ENCODE measurements at places on chromosomes 2 and 18.

GRCh38 chr2:105627534-105627933 lies 117.2 kb upstream of the NCK2 start:
- DNase-seq: no peak

DNA sequence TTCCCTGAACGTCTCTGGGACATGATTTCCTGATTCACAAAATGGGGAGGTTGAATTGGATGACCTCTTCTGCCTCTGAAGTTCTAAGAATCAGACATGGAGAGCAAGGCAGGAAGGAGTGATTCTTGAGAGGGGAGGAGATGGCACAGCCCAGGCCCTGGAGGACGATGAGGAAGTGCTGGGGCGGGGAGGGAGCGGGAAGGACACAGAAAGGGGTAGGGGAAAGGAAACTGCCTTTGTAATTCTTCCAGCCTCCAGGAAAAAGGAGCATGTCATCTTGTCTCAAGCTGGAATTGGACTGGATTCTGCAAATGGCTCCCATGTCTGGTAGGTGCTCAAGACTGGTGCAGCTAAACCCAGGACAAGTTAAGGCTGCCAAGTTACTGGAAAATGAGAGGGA lies 97.0 kb upstream of the NCK2 start:
- DNase-seq: no peak

- DNase-seq: peak; percentile 16
Observed at GRCh38 chr2:135052997-135053474, 944 bp downstream of the RAB3GAP1 start.

GRCh38 chr2:173872714-173873113 lies 92.5 kb downstream of the SP3 start:
- no peak for DNase-seq

GRCh38 chr2:185132501-185133041 lies 534.2 kb downstream of the ZNF804A start:
- DNase-seq: no peak

- DNase-seq: peak; percentile 49
Observed at GRCh38 chr2:82007071-82007664, 1702.6 kb upstream of the LRRTM1 start.

- DNase-seq: no peak
Observed at GRCh38 chr2:67448648-67449047, 51.5 kb downstream of the ETAA1 start.

GRCh38 chr2:150625303-150625702 lies 137.8 kb upstream of the RND3 start:
- DNase-seq: no peak

- DNase-seq: no peak
Observed at GRCh38 chr18:7116792-7117389, 706 bp downstream of the LAMA1 start.

DNA sequence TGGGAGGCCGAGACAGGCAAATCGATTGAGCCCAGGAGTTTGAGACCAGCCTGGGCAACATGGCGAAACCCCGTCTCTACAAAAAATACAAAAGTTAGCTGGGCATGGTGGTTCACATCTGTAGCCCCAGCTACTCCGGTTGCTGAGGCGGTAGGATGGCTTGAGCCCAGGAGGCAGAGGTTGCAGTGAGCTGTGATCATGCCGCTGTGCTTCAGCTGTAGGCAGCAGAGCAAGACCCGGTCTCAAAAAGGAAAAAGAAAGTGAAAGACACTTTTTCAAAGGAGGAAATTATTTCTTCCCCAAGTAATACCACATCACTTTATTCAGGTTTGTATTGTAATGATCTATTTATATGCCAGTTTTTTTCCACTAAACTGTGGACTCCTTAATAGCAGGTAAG lies 35.7 kb upstream of the TAF4B start:
- DNase-seq: no peak

GRCh38 chr2:235663875-235664274 lies 170.0 kb downstream of the AGAP1 start:
- no peak for DNase-seq

DNA sequence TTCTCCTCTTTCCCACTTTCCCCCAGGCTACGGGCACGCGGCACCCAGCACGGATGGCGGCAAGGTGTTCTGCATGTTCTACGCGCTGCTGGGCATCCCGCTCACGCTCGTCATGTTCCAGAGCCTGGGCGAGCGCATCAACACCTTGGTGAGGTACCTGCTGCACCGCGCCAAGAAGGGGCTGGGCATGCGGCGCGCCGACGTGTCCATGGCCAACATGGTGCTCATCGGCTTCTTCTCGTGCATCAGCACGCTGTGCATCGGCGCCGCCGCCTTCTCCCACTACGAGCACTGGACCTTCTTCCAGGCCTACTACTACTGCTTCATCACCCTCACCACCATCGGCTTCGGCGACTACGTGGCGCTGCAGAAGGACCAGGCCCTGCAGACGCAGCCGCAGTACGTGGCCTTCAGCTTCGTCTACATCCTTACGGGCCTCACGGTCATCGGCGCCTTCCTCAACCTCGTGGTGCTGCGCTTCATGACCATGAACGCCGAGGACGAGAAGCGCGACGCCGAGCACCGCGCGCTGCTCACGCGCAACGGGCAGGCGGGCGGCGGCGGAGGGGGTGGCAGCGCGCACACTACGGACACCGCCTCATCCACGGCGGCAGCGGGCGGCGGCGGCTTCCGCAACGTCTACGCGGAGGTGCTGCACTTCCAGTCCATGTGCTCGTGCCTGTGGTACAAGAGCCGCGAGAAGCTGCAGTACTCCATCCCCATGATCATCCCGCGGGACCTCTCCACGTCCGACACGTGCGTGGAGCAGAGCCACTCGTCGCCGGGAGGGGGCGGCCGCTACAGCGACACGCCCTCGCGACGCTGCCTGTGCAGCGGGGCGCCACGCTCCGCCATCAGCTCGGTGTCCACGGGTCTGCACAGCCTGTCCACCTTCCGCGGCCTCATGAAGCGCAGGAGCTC lies 35.4 kb downstream of the KCNK3 start:
- DNase-seq: peak; percentile 34

DNA sequence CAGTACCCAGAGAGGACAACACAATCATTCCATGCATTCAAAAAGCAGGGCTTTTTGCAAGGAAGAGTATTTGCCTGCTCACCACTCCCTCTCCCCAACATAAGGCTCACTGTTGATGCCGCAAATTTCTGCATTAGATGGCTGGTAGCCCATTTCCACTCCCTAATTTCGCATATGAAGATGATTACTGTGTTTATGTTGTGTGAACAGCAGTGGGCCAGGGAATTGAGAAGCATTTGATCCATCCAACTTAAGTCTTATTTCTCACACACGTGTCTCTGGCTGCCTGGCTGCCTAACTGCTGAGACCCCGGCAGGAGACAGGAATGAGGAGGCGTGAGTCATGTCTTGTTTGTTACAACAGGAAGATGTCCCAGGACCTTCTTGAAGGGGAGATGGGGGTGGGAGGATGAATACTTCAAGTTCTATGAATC lies 294.1 kb downstream of the ALK start:
- DNase-seq: peak; percentile 93

- DNase-seq: no peak
Observed at GRCh38 chr2:43840965-43841364, 2.2 kb downstream of the ABCG8 start.

GRCh38 chr2:59029058-59029457 lies 787.9 kb upstream of the FANCL start:
- no peak for DNase-seq

DNA sequence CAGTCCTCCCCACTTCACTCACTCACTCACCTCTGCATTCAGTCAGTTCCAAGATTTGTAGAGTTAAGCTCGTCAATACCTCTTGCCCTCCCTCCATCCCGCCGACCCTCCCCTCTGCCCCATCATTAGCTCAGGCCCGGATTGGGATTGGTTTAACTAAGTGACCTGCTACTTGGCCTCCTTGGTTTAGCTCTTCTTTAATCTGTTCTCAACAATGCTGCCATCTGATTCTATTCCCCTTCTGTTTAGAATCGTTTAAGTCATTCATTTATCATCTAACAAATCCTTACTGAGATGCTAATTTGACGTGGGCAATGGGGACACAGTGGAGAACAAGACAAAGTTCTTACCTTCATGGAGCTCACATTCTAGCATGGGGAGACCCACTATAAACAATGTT lies 204.6 kb downstream of the MTX2 start:
- DNase-seq: no peak

DNA sequence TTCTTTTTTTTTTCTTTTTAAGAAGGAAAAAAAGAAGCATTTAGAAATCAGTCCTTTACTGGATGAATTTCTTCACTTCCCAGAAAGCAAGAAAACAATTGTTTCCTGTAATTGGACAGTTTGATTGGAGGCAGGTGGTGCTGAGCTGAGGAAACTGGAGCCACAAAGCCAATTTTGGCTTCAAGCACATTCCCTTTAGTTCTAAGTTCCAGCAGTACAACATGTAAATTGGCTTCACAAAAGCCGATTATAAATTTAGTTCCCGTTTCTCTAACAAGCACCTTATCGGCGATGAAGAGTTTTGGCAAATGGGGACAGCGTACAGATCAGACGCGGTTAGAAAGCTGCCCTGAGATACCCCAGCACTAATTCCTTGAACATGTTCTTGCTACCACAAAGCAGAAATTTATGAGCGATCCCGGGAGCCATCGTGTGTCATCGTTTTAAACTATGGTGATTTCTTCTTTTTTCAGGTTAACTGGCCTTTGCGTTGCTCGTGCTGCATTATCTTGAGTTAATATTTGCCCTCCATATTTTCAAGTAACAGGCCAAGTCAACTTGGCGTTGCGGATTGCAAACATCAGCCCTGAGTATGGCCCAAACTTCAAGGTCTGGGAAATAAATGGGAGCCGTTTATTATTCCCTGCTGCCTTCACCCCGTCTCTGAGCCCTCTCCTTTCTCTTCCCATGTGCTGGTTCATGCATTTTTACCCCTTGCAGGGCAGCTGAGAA lies 190.4 kb upstream of the ID2 start:
- DNase-seq: no peak

DNA sequence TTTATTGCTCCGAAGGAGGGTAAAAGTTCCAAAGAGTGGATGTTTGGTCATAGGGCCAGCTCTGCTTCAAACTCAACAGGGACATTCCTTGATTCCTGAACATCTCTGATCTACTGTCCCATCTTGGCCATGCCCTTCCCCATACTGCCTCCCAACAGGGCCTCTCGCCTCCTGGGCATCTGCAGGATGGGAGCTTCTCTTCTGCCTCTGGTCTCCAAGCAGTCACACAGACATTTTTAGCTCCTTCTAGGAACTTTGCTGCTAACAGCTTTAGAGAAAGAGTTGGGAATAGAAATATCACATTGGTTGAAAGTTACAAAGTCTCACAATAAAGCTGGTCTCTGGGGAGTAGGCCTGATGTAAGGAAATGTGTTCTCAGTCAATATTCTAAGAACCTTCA lies 9.4 kb upstream of the DGUOK start:
- no peak for DNase-seq

DNA sequence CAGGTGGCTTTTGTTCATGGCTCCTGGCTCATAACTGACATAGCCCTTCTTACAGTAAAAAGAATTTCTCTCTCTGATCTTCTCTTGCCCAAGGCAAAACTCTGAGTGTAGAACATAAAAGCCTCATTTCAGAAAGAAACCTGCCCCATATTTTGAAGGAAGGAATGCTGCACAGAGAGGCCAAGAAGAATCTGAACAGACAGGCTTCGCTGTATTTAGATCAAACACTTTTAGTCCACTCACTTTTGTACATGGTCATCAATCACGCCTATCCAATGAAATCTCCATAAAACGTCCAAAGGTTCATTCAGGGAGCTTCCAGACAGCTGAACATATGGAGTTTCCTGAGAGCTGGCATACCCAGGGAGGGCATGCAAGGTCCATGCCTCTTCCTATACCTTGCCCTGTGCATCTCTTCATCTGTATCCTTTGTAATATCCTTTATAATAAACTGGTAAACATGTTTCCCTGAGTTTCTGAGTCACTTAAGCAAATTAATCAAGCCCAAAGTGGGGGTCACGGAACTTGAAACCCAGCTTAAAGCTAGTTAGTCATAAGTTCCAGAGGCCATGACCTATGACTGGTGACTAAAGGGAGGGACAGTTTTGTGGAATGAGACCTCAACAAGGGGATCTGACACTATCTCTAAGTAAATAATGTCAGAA lies 62.5 kb upstream of the TMEM247 start:
- DNase-seq: no peak

- DNase-seq: no peak
Observed at GRCh38 chr2:203708846-203709396, 2.5 kb downstream of the CD28 start.

- no peak for DNase-seq
Observed at GRCh38 chr18:45303026-45303425, 312.2 kb upstream of the SLC14A2 start.

- DNase-seq: no peak
Observed at GRCh38 chr2:233455006-233455405, 100.7 kb downstream of the DGKD start.

DNA sequence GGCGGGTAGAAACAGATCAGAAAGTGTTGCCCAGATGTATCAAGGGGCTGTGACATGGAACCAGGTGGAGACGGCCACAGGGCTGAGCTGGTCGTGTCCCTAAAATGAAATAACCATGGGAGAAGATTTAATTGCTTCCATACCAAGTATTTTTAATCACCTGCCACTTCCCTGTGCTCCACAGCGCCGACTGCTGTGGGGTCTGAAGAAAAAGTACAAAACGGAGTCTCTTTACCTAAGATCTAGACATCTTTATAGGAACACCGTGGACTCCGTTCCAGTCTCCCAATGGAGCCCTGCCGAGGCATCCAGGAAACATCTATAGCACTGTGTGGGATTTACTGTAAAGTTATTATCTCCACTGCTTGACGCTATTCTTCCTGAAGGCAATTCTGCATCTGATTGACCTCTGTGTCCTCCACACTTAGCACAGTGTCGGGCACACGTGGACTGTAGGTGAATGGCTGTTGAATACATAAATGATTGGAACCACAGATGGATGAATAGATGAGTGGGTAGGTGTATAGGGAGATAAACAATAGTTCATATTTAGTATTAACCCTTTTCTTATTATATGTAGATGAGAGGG lies 21.6 kb upstream of the GYPC start:
- no peak for DNase-seq
